ENCODE measurements at places on chromosomes 7 and 10.

- H3K36me3 ChIP-seq, result peaks cover 35% of the 10 kb centered on the region
- H3K4me3 ChIP-seq, result no peak overlapping the region
- DNase-seq, result no peak
Measured at GRCh38 chr10:35318551-35318950, 17.8 kb upstream of the CCNY start.

- no peak overlapping the region for H3K4me3 ChIP-seq
- peaks cover 16% of the 10 kb centered on the region for H3K4me1 ChIP-seq
- H3K36me3 ChIP-seq, result peaks cover 9% of the 10 kb centered on the region
Measured at GRCh38 chr10:87860156-87860795, 3.1 kb downstream of the KLLN start.

- H3K27ac ChIP-seq, result no peak overlapping the region
- H3K4me3 ChIP-seq, result no peak overlapping the region
- H3K4me1 ChIP-seq, result no peaks in the 10 kb centered on the region
- no peak for DNase-seq
- H3K27me3 ChIP-seq, result no peaks in the 10 kb centered on the region
Measured at GRCh38 chr10:34593374-34593890, 221.7 kb downstream of the PARD3 start.

DNA sequence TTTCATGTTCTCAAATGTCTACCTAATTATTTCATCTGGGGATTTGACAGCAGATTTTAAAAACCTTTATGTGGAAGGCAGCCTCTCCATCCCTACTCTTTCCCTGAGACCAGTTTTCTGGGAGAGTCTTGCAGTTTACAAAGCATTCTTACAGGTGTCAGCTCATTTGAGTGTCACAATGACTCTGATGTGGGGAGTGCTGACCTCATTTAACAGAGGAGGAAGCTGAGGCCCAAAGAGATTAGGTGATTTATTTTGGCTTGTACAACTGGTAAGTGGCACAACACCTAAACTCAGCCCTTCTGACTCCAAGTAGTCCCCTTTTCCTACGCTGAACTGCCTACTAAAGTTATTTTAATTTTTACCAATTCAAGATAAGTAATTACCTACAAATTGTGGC lies 33.3 kb upstream of the MAT1A start:
- no peak overlapping the region for H3K4me3 ChIP-seq
- no peaks in the 10 kb centered on the region for H3K36me3 ChIP-seq
- no peak for DNase-seq
- H3K4me1 ChIP-seq, result no peaks in the 10 kb centered on the region
- H3K27ac ChIP-seq, result no peak overlapping the region
- peaks cover 6% of the 10 kb centered on the region for H3K27me3 ChIP-seq

GRCh38 chr10:113169853-113170460 lies 219.9 kb downstream of the TCF7L2 start:
- DNase-seq, result peak; percentile 17
- H3K4me1 ChIP-seq, result peaks cover 11% of the 10 kb centered on the region
- no peaks in the 10 kb centered on the region for H3K36me3 ChIP-seq
- no peaks in the 10 kb centered on the region for H3K27me3 ChIP-seq

DNA sequence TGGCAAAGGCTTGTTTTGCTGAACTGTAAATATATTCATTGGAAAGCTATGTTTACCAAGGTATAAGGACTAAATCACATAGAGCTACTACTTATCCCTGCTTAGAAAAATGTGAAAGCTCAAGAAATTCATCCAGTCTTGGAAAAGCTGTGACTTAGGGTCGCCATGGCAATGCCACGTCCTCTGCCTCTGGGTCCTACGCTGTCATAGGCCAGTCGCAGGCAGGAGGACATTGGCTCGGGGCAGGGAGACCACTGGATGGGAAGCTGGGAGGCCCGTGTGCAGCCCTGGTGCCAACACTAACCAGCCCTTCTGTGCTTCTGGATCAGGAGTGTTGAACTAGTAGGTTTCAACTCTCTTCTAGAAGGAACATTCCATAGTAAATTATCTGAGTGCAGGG lies 67.3 kb upstream of the PDZD8 start:
- peaks cover 1% of the 10 kb centered on the region for H3K36me3 ChIP-seq
- peaks cover 29% of the 10 kb centered on the region for H3K27me3 ChIP-seq
- no peak overlapping the region for H3K4me3 ChIP-seq

- no peaks in the 10 kb centered on the region for H3K27me3 ChIP-seq
- no peak overlapping the region for H3K27ac ChIP-seq
- no peak overlapping the region for H3K4me3 ChIP-seq
- H3K4me1 ChIP-seq, result no peaks in the 10 kb centered on the region
Measured at GRCh38 chr7:151143261-151144015, 24.1 kb downstream of the GBX1 start.

GRCh38 chr10:89640241-89640640 lies 4.8 kb downstream of the PANK1 start:
- peaks cover 3% of the 10 kb centered on the region for H3K36me3 ChIP-seq
- no peak for DNase-seq
- no peaks in the 10 kb centered on the region for H3K27me3 ChIP-seq
- peaks cover 3% of the 10 kb centered on the region for H3K4me1 ChIP-seq

GRCh38 chr10:44960482-44961229 lies 1.1 kb downstream of the RASSF4 start:
- DNase-seq, result no peak
- H3K36me3 ChIP-seq, result peaks cover 23% of the 10 kb centered on the region
- peak overlapping the region; percentile 85 for H3K4me3 ChIP-seq
- peaks cover 45% of the 10 kb centered on the region for H3K4me1 ChIP-seq
- H3K27me3 ChIP-seq, result peaks cover 8% of the 10 kb centered on the region
- H3K27ac ChIP-seq, result no peak overlapping the region

GRCh38 chr7:113392421-113392820 lies 274.1 kb upstream of the SMIM30 start:
- H3K4me1 ChIP-seq, result no peaks in the 10 kb centered on the region
- H3K36me3 ChIP-seq, result no peaks in the 10 kb centered on the region
- no peaks in the 10 kb centered on the region for H3K27me3 ChIP-seq
- H3K4me3 ChIP-seq, result no peak overlapping the region

DNA sequence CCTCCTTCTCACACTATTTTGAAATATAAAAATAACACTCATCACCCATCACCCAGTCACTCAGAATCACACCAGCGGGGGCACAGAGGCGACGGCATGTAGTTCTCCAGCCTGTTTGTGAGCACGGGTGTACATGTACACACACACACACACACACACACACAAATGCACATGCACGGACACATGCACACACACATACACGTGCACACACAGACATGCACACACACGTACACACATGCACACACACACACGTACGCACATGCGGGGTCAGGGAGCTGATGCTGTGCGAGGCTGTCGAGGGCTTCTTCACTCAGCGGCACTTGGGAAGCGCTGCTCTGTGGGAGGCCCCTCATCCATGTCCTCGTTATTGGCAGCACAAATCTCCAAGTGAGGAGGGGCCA lies 178.8 kb downstream of the ELFN1 start:
- DNase-seq, result no peak
- peaks cover 20% of the 10 kb centered on the region for H3K4me1 ChIP-seq
- H3K36me3 ChIP-seq, result peaks cover 25% of the 10 kb centered on the region
- H3K27ac ChIP-seq, result no peak overlapping the region

DNA sequence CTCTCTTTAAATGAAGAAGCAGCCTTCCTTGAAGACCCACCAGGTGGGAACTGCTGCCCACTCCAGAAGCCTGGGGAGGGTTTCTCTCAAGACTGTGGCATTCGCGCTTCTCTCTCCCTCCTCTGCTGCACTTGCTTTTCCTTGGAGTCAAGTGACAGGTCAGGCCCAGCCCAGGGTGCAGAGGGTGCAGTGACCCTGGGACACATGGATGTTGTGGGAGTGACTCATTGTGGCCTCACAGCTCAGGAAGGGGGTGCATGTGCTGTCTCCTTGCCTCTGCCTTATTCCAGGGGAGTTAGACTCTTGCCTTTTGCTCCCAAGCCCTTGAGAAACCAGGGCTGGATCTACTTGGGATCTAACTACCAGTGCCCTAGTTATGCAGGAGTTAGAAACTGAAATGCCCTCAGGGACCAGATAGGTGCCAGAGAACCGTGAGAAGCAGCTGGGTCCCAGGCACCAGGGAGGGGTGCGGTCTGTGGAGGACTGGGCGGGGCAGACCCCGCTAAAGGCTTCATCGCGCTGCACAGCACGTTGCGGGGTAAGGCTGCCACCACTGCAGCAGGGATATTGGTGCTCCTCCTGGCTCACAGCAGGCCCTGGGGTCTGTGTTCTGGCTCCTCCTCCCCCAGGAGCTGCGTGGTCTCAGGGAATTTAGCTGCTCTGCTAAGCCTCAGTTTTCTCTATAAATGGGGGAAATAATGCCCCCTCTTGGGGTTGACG lies 11.4 kb downstream of the FAM241B start:
- H3K4me1 ChIP-seq, result no peaks in the 10 kb centered on the region
- no peak overlapping the region for H3K4me3 ChIP-seq
- H3K27ac ChIP-seq, result no peak overlapping the region

GRCh38 chr7:47940088-47941013 lies 7.9 kb downstream of the PKD1L1 start:
- peaks cover 5% of the 10 kb centered on the region for H3K27me3 ChIP-seq
- H3K4me3 ChIP-seq, result no peak overlapping the region
- no peak overlapping the region for H3K27ac ChIP-seq
- H3K36me3 ChIP-seq, result no peaks in the 10 kb centered on the region

DNA sequence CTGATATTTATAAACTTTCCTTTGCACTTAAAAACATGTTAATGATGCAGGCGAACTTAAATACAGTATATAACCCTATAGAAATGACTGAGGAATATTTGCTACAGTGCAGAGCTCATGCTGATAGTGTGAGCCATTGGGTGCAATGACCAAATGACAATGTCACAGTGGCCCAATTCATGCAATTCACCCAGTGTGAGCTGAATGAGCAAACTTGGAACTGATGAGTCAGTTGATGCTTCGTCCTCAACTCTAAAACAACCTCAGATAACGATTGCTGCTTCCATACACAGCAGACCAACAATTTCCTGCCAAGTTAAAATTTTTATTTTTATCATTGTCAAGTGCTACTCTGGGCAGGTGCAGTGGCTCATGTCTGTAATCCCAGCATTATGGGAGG lies 12.1 kb upstream of the ZC3HAV1L start:
- no peak overlapping the region for H3K4me3 ChIP-seq
- no peak for DNase-seq
- H3K4me1 ChIP-seq, result peaks cover 36% of the 10 kb centered on the region
- H3K27ac ChIP-seq, result peak overlapping the region; percentile 47

- DNase-seq, result no peak
- no peaks in the 10 kb centered on the region for H3K27me3 ChIP-seq
- peaks cover 24% of the 10 kb centered on the region for H3K4me1 ChIP-seq
- H3K27ac ChIP-seq, result no peak overlapping the region
- no peaks in the 10 kb centered on the region for H3K36me3 ChIP-seq
- H3K4me3 ChIP-seq, result peak overlapping the region; percentile 6
Measured at GRCh38 chr10:68301301-68301700, 30.6 kb upstream of the HNRNPH3 start.

GRCh38 chr10:126734967-126735366 lies 64.5 kb upstream of the C10orf90 start:
- H3K27ac ChIP-seq, result no peak overlapping the region
- H3K4me1 ChIP-seq, result no peaks in the 10 kb centered on the region
- no peak overlapping the region for H3K4me3 ChIP-seq
- no peaks in the 10 kb centered on the region for H3K27me3 ChIP-seq
- H3K36me3 ChIP-seq, result no peaks in the 10 kb centered on the region

GRCh38 chr7:46349490-46349889 lies 428.4 kb upstream of the IGFBP3 start:
- no peaks in the 10 kb centered on the region for H3K36me3 ChIP-seq
- no peak overlapping the region for H3K4me3 ChIP-seq
- no peak overlapping the region for H3K27ac ChIP-seq
- no peak for DNase-seq
- H3K4me1 ChIP-seq, result no peaks in the 10 kb centered on the region

DNA sequence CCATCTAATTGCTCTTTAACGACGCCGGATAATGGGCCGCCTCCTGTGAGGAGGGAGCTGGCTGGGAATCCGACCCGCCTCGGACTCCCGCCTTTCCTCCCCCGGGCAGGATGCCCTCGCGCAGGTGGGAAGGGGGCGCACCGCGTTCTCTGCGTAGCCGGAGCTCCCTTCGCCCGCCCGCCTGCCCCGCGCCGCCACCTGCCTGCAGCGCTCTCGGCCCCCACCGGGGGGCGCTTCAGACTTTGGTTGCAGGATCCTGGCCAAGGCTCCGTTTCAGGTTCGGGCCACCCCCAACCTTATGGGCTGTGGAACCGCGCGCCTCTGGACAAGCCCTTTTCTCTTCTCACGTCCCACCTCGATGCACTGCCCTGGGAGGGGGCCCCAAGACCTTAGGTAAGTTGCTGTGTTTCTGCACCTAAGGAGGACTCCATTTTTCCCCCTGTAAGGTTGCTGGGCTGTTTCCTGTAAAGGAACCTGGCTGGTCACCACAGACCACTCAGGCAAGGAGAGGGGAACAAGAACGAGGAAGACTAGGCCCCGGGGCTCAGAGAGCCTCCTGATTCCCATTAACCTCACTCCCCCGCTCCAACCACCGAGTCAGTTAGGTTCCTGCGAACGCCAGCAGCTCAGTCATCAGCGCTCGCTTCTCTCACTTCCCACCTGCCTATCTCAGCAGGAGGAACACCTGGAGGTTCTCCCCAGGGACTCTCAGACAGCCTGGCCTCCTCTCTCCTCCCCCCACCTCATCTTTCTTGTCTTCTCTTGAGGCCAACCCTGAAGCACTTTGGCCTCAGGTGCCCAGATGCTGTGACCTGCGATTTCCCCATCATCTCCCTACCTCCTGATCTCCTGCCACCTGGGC lies 11.3 kb upstream of the KAZALD1 start:
- H3K4me3 ChIP-seq, result peak overlapping the region; percentile 63
- peak; percentile 53 for DNase-seq
- H3K36me3 ChIP-seq, result no peaks in the 10 kb centered on the region
- H3K4me1 ChIP-seq, result peaks cover 14% of the 10 kb centered on the region
- no peak overlapping the region for H3K27ac ChIP-seq

DNA sequence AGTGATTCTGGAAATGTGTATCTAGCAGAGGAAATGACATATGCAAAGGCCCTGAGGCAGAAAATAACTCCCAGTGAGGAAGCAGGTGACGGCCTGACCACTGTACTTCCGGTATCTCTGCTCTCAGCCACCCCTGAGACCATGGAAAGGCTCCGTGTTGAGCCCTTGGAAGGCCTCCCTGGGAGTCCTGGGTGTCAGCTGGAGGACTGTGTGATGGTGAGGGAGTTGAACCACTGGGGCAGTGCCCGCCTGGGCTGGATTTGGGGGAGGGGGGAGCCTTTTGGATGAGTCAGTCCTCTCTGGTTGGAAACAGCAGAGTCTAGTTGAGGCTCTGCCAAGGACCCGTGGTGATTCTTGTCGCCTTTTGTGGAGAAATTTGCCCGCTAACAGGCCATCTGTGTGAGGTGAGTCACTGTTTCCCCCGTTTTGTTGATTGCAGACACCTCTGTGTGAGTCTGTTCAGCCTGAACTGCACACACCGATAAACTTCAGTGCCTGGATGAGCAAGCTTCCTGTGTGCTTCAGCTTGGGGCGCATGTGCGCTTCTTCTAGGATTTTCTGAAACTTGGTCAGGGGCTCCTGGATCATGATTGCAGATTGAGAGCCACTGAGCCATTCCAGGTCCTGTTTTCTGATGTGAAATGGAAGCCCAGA lies 98.6 kb downstream of the GRK5 start:
- no peaks in the 10 kb centered on the region for H3K27me3 ChIP-seq
- peak overlapping the region; percentile 83 for H3K4me3 ChIP-seq
- peaks cover 100% of the 10 kb centered on the region for H3K4me1 ChIP-seq
- DNase-seq, result peak; percentile 89
- no peaks in the 10 kb centered on the region for H3K36me3 ChIP-seq

- H3K4me3 ChIP-seq, result peak overlapping the region; percentile 15
- peaks cover 47% of the 10 kb centered on the region for H3K4me1 ChIP-seq
- no peaks in the 10 kb centered on the region for H3K27me3 ChIP-seq
Measured at GRCh38 chr7:137981668-137982067, 20.2 kb downstream of the CREB3L2 start.
